IMR-90 (cell line): ENCODE measurements at places on chromosomes 12 and 14.
A peak's percentile ranks its signal among the peaks of the same experiment; 100 is the strongest.

DNA sequence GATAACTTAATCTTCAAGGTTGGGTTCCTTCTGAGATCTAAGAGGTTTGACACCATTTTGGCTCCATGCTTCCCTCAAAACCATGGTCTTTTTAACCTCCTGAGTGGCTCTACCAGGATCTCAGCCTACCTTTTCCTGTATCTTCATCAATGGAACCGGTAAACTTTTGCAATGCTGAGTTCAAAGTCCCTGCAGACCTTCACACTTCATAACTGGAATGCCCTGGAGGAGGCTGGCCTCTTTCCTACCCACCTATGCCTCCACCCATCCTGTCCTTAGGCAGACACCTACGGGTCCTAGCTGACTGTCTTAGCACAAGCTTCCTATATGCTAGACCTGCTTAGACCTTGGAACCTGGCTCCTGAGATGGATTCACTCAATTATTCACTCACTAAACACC, 89.5 kb upstream of the EEA1 start:
- DNase-seq = no peak

- DNase-seq = no peak
Observed at GRCh38 chr14:61719344-61720293, 24.3 kb downstream of the HIF1A start.

- no peak for DNase-seq
Observed at GRCh38 chr12:99997806-99998205, 13.1 kb upstream of the ANKS1B start.

- DNase-seq = no peak
Observed at GRCh38 chr12:71108355-71108754, 49.4 kb downstream of the TSPAN8 start.

- no peak for DNase-seq
Observed at GRCh38 chr14:105525861-105526775, at the start of gene TMEM121. TMEM121 (plus strand) TSS chr14:105526583; CDS start chr14:105528835, 2,252 bp downstream.

DNA sequence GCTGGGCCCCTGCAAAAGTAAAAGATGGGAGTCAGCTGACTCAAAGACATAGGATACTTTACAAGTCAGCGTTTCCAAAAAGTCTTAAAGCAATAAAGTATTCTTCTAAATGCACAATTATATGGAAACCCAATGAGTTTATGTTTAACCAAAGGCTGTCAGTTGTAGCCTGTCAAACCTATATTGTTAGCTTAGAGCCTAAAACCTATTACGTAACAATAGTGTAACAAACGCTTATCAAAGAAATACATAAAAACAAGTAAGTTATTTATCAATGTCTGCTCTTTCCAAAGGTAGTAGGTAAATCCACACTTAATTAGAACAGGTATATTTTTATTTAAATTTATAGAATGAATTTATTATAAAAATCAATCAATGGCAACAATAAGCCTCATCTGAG, 15.9 kb upstream of the SOS2 start:
- DNase-seq = no peak

- no peak for DNase-seq
Observed at GRCh38 chr12:131147894-131148293, 194.2 kb downstream of the ADGRD1 start.

DNA sequence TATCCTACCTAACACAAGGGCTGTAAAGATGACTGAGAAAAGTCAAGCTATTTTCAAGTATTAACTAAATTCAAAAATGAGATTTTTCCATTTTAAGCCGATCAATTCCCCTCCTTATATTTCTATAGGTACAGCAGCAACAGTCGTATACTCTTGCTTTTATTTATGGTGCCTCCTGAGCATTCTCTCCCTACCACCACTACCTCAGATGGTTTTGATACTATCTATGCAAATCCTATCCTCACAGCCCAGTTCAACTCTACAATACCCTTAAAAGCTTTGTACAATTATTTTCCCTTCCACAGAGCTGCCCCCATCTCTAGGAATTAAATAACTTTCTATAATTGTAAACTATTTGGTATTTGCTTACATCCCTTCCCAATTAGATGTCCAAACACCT, 52.1 kb downstream of the GALC start:
- DNase-seq = no peak

DNA sequence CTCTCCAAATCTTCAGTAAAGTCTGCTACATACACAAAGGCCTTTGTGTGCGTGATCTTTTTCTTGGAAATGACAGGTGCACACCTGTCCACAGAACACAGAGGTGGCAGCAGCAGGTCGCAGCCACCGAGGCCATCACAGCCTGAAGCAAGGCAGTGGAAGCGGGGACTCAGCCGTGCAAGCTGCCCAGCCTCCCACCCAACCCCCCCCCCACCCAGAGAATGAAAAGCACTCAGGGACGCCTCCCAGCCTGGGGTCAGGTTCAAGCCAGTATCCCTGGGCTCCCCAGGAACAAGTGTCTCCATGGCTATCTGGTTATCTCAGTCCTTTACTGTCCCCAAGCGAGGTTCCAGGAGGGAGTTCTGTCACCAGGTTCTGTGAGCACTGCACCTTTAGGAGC, 31.2 kb upstream of the TSPAN9 start:
- no peak for DNase-seq

- no peak for DNase-seq
Observed at GRCh38 chr14:58533446-58533845, 104.3 kb upstream of the DACT1 start.

- DNase-seq = no peak
Observed at GRCh38 chr12:57529831-57530230, 7.2 kb downstream of the MBD6 start.

DNA sequence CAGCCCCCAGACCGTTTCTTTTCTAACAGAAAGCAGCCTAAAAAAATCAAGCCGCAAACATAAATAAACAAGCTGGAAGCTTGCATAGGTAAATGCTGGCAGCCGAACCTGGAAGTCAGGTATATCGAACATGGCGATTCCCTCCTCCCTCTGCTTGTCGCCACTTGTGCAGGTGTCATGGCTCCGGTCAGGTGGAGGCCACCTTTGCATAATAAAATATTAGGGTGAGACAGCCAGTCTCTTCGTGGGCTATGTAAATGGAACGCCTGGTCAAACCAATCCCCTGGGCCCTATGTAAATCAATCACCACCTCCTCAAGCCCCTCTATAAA, 223.9 kb upstream of the DAAM1 start:
- DNase-seq = no peak

- DNase-seq = peak; percentile 4
Observed at GRCh38 chr12:44873898-44874297, 2.2 kb downstream of the NELL2 start.

DNA sequence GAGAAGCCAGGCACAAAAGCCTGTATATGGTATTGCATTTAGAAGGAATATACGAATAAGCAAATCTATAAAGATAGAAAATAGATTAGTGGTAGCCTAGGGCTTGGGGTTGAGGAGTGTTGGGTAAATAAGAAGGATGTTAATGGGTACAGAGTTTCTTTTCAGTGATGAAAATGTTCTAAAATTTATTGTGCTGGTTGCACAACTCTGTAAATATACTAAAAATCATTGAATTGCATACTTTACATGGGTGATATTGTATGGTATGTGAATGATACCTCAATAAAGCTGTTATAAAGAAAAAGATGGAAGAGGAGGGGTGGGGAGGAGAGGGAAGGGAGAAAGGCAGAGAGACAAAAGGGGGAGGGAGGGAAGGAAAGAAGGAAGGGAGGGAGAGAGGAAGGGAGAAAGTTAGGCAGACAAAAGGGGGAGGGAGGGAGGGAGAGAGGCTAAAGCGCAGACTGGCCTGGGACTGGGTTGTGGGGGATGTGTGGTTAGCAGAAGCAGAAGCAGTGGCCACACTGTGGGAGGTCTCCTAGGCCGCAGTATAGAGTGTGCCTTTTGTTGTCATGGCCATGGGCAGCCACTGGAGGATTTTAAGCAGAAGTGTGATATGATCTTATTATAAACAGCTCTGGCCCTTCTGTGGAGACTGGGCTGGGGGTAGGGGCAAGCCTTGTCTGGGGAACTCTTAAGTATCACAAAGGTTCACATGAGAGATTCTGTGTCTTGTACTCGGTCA, 73.6 kb upstream of the ELK3 start:
- no peak for DNase-seq

DNA sequence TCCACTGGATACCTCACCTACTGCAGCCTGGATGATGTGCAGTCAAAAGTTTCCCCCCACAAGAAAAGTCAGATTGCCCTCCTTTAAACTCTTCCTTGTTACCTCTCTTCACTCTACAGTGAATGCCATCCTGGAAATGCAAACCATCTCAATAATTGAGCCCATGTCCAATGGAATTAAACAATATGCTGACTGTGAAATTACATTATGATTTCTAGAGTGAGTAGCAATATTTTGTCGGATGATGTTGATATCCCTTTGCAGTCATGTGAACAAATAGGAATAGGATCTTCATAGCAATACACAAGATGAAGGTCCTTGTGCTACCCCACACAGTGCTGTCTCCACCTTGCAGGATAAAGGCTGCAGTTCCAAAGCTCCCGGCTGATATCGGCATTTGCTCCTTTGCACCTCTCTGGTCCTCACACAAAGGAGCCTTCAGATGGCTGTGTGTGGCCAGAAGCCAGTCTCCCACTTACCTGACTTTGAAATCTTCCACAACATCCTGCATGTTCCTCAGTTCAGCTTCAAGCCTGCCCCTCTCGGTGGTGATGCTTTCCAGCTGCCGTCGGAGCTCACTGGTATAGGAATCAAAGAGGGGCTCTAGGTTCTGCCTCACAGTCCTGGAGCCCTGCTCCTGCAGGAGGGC, 1.5 kb downstream of the KRT75 start:
- no peak for DNase-seq

GRCh38 chr14:101709962-101710931, 51.3 kb upstream of the PPP2R5C start:
- DNase-seq = no peak

DNA sequence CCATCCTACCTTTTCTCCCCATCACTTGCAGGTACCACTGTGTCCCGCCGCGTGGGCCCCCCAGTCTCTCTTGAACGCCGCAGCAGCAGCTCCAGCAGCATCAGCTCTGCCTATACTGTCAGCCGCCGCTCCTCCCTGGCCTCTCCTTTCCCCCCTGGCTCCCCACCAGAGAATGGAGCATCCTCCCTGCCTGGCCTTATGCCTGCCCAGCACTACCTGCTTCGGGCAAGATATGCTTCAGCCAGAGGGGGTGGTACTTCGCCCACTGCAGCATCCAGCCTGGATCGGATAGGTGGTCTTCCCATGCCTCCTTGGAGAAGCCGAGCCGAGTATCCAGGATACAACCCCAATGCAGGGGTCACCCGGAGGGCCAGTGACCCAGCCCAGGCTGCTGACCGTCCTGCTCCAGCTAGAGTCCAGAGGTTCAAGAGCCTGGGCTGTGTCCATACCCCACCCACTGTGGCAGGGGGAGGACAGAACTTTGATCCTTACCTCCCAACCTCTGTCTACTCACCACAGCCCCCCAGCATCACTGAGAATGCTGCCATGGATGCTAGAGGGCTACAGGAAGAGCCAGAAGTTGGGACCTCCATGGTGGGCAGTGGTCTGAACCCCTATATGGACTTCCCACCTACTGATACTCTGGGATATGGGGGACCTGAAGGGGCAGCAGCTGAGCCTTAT, 9.2 kb downstream of the ARHGAP9 start:
- no peak for DNase-seq

DNA sequence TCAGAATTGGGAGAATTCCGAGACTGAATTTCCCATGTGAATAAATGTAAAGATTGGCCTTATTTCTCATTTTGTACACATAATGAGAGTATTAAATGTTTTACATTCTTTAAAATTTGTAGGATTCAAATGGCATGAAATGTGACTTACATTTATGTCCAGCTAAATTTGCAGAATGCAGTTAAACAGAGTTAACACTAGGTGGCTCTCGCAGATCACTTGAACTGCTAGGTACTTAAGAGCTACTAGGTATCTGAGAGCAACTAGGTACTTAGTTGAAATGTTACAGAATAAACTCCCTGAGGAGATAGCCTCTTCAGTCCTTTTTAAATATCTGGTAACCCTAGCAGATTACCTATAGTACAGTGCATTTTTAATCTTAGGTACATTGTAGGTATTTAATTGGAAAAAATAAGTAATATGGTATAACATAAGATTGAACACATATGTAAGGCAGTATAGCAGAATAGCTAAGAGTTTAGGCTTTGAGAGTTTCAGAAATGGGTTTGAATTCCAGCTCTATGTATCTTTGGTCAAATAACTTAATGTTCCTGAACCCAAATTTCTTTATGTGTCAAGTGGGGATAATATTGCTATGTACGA, 73.8 kb downstream of the KIAA0586 start:
- peak; percentile 88 for DNase-seq

DNA sequence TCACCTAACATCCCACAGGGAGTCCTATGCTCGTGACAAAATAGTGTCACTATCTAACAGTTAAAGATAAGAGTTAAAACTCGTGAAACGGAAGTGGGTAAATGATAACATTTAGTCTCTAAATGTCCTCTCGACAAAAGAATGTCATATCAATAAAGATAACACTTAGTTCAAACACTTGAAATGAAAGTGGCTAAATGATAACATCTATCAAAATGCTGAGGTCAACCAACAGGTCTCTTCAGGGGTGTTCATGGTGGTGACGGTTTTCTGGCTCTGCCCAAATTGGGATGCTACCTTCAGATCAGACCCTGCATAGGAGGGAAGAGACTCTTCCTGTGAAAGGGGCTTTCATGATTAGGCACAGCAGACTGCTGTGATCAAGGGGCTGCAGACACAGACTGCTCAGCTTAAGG, 22.1 kb downstream of the IL26 start:
- DNase-seq = no peak
